ENCODE measurements at places on chromosomes 1 and 21. TPM values are rescaled to one million over a fixed set of nuclear protein-coding genes. Genes with fewer than 3 reads are reported as not detected.
A peak's percentile ranks its signal among the peaks of the same experiment; 100 is the strongest.

GRCh38 chr1:100463791-100464424 is 74.0 kb upstream of the GPR88 start:
- DNase-seq, result peak; percentile 82

DNA sequence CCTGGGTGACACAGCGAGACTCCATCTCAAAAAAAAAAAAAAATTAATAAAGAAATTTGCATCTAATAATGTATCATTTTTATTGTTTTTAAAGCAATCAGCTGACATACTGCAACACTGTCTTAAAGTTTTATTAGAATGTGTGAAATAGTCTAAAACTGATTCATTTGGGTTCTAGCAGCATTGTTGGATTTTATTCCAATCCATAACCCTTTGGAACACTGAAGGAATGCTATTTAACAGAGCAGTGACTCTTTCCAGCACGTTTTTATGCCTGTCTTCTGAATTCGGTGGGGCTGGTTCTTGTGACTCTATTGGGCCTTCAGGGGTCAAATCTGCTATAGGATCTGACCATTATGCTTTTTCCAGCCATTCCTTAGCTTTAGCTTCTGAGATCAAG is 18.2 kb upstream of the FMO4 start:
- DNase-seq, result no peak

PPP1R12B gene
- total RNA-seq, result 787 TPM

DNA sequence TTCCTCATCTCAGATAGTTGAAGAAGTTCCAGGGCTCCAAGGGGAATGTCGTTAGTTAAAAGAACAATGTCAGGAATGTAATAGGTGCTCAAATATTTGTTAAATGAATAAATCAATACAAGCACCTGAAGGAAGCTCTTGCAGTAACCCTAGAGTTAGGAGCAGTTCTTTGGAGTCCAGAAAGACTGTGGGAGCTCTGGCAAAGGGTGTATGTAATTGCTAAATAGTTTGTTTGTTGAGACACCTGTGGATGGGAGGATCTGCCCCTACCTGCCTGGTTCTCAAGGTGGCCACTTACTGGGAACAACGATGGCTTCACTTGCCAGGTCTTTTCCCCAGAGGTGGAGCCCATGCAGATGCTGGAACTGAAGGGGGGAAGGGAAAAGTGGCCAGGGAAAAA is 27.5 kb upstream of the JUN start:
- DNase-seq, result no peak

TRNP1 gene
- total RNA-seq, result 16.4 TPM

DNA sequence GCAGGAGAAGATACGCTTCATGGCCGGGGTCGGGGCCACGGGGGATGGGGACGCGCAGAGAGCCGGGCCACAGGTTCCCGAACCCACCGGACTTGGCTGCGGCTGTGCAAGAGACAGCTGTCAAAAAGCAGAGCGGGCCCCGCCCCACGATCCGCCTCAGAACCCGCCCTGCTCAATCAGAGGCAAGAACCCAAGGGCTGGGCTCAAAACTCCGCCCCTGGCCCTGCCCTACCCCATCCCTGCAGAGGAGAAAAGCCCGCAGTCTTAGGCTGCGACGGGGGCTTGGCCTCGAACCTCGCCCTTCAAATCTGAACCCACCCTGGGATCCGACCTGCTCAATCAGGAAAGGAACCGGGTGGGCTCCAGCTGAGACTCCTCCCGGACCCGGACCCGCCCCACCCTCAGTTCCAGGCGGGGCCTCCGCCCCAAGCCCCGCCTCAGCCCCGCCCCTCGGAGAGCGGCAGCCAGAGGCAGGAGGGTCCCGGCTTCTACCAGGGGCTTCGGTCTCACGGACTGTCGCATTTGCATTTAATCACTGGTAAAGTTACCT is at the start of gene ANKRD35:
ANKRD35 (minus strand) TSS at position 129 of the 550 bp plus-strand sequence; CDS start at position 21, 108 bp downstream.
- peak; percentile 89 for DNase-seq

KRTAP12-2 gene
- total RNA-seq, result not detected

Measured in sigmoid colon (tissue), 7 donors.